ENCODE measurements at places on chromosomes 7 and 10.
A peak's percentile ranks its signal among the peaks of the same experiment; 100 is the strongest.

DNA sequence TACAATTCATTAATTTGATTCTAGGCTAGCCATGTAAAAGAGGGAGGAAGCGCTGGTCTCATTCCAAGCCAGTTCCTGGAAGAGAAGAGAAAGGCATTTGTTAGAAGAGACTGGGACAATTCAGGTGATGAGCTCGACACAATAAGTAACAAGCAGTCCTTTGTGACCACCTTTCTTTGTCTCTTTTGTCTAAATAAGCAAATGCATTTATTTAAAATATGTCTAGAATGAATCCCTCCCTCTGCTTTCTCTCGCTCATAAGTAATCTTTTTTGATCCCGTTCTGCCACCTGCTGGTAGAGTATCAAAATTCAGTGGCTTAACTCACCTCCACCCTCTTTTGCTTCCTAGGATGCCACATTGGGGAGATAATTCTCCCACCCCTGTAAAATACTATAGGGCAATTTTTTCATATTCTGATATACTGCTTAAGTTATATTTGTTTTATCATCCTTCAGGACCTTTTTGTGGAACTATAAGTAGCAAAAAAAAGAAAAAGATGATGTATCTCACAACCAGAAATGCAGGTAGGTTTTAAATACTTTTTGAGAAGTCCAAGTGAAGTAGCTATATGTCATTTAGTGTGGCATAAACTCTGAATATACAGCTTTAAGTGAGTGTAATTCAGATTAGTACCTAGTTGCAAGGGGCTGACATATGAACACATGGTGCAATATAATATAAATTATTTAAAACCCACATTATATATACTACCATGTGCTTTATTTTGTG is 91.5 kb downstream of the GSDME start:
- DNase-seq = peak; percentile 25

- no peak for DNase-seq
Observed at GRCh38 chr7:16904076-16904475, 22.3 kb upstream of the AGR3 start.

- no peak for DNase-seq
Observed at GRCh38 chr7:157857578-157858075, 520.8 kb downstream of the DNAJB6 start.

DNA sequence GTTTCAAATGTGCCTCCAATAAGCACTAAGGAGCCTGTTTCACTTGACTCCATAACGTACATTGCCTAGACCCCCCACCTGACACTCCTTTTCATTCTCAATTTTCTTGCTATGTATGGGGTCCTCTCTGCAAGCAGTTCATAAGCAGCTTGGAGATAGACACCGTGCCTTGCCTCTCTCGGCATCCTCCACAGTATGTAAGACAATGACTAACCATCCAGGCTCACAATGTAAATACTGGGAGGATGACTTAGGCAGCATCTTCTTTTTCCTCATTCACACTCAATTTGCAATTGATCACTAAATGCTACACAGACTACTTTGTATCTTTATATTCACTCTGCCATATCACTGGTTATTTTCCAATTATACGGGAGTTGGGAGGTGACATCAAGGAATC is 22.8 kb upstream of the CABCOCO1 start:
- DNase-seq = no peak

DNA sequence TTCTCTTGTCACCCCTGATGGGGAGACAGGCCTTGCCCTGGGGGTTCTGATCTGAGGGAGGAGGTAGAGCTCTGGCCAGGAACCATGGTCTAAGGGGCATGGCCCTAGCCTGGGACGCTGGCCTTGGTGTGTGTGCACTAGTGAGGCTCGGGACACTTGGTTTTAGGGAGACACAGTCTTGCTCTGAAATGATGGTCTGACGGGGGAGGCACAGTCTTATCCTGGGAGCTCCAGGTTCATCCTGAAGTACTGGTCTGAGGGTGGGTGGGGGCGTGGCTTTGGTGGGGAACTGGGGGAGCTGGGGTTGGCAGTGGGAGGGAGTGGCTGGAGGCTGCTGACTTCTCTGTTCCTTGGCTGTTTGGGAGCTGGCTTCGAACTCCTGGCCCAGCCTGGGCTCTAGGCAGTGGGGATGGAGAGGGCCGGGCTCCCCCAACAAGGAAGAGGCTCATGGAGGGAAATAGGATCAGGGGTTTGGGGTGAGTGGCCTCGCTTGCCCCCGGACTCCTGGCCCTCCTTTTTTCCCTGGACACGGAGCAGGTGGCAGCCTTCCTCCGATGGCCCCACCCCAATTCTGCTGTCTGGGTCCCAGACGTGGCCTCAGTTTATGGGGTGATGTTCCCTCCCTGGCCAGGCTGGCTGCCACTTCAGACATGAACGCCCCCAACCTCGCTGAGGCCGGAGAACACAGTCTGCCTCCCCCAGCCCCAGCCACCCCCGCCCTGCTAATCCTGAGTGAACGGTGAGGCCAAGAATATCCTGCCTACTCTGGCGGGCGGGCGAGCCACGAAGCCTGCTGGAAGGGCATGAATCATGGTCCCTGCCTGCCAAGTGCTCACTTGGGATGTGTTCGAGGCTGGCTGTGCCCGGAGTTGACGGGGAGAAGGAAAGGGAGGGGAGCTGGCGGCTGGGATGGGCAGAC is 43.5 kb downstream of the TMEM270 start:
- no peak for DNase-seq

DNA sequence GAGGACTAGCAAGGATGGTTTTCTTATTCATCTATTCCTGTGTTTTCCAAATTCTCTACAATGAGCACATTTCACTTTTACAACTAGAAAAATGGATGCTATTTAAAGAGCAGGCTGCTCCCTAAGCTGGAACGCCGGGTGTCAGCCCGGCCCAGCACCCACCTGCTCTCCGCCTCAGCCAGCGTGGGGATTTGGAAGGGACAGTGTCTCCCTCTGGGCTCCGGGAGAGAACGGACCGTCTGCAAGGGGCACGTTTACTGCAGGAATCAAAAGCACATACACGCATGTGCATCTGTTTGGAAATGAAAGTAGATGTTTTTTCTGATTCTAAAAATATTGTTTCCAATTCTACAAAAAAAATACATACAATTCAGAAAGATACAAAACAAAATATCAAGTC is 2.3 kb upstream of the JAKMIP3 start:
- no peak for DNase-seq

DNA sequence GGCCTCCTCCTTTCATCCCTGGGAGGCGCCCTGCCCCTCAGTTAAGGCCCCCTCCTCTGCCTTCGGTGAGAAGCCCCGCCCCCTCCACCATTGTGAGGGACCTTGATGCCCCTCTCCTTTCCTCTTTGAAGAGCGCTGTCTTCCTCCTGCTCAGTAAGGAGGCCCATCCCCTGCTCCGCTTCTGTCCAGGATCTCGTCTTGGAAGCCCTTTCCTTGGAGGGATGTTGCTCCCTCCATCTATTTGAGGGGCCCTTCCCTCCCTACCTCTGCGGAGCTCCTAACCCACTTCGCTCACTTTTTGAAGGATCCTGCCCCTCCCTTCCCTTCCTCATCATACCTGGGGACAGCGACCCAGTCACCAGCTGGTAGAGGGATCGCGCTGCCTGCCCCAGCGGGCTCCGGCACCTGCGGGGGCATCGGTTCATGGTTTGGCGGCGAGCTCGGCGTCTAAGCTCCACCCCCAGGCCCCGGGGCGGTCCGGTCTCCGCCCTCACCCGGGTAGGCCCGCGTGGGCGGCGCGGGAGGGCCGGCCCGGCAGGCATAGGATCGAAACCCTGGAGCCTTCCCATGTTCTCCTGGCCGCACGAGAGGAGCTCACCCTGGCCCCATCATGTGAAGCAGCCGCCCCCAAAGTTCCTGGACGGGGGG is 4.1 kb downstream of the KCNIP2 start:
- peak; percentile 48 for DNase-seq

DNA sequence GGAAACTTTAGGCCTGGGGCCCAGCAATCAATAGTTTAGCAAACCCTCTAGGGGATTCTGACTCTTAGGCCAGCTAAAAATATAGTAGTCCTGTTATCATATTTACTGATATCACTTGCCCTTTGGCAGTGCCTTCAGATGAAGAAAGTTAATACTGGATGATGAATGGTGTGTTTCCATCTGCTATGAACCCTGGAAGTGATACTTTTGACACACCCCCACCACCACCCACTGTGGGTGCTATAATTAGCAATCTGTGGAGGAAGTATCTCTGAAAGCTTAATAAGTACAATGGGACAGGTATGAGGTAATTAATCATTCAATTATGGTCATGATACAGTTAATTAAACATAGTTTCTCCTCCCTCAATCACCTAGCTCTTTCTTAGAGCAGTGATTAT is 90.4 kb upstream of the LRRTM3 start:
- no peak for DNase-seq

GRCh38 chr10:46547541-46548497 is 8.6 kb downstream of the GPRIN2 start:
- DNase-seq = no peak

GRCh38 chr10:124072541-124072940 is 20.9 kb downstream of the CHST15 start:
- DNase-seq = no peak

DNA sequence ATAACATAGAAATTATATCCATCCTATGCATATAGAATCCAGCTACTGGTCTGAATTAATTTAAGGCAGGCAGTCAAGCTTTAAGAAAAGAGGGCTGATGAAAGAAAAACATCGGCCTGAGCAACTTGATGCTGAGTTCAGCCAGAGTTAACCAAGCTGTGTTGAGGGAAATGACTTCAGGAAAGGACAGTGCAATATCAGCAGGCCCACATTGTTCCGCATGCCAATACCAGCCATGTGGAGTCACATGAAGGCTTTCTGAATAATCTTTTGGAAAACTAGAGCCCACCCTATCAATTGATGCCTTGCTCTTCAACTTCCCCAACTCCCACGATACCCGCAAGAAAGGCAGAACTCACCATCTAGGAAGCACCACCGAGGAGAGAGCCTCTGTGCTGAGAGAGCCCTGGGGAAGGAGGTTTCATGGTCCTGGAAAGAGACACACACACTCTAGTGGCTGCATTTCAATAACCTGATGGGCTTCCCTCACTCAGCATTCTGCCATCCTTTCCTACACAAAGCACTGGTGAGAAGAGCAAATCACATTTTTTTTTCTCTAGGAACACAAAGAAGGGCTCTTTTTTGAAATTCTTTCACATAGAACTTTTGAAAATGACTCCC is 125.8 kb upstream of the PTN start:
- DNase-seq = no peak

- DNase-seq = no peak
Observed at GRCh38 chr10:88994019-88994418, 3.4 kb downstream of the FAS start.

- DNase-seq = no peak
Observed at GRCh38 chr10:132306343-132306685, 1.4 kb downstream of the STK32C start.

- DNase-seq = no peak
Observed at GRCh38 chr10:10530313-10530712, 487.4 kb upstream of the CELF2 start.

Measured in stimulated activated CD4-positive, alpha-beta T cell treated with anti-CD3 and anti-CD28 coated beads, Interleukin-4, amount 100 ng/mL, for 48 hours (primary cell).